Putamen (tissue), 1 donor: ENCODE measurements at places on chromosomes 16 and 17.
A peak's percentile ranks its signal among the peaks of the same experiment; 100 is the strongest.

GRCh38 chr16:73350707-73351452, 303.0 kb upstream of the ZFHX3 start:
- DNase-seq: no peak

GRCh38 chr16:57884655-57885133, 82.4 kb upstream of the KIFC3 start:
- DNase-seq: no peak

- no peak for DNase-seq
Measured at GRCh38 chr17:82948081-82948511, 108.3 kb upstream of the ZNF750 start.

DNA sequence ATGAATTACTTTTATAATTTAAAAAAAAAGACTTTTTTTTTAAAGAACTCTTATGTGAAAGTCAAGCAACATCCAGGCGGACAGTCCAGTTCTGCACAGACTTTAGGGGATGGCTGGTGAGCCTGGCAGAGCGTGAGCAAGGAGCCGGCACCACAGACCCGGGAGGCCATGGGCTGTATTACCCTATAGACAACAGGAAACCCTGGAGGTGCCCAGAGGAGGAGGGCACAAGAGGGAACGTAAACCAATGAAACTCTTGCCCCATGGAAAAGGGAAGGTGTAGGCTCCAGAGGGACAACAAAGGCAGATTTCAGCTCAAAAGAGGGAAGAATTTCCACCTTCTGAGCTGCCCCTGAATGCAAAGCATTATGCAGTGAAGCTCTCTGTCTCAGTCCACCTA, 25.5 kb upstream of the RPH3AL start:
- DNase-seq: no peak

GRCh38 chr16:65384441-65384840, 262.6 kb upstream of the CDH11 start:
- no peak for DNase-seq

DNA sequence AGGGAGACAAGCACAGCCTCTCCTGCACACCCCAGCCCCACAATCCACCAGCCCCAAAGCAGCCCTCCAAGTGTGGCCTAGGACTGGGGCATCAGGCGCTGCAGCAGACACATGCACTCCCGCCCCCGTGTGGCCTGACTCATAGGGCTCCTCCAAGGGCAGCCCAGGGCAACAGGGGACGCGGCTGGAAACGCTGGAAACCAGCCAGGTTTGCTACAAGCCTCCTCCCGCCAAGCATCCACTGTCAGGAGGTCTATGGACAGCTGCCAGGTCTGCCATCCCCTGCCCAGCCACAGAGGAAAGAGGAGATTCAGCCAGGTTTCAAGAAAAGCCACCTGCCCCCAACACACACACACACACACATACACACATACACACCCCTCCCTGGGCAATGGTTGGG, 25.8 kb downstream of the SRCIN1 start:
- peak; percentile 63 for DNase-seq

- DNase-seq: no peak
Measured at GRCh38 chr17:70318051-70318450, 148.7 kb downstream of the KCNJ2 start.

GRCh38 chr17:73998653-73999645, 204.5 kb upstream of the RPL38 start:
- no peak for DNase-seq

DNA sequence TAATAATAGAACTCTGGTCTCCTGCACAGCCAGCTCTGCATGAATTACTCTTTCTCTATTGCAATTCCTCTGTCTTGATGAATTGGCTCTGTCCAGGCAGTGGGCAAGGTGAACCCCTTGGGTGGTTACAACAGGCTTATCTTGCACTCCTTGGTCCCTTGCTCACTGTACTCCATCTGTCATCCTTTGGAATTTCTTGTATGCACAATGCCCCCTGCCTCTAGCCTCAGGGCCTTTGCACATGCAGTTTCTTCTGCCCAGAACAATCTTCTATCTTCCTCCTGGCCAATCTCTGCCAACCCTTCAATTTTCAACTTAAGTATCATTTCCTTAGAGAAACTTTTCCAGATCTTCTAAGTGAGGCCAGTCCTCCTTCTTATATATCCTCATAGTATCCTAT, 114.7 kb upstream of the NLRP1 start:
- DNase-seq: no peak

GRCh38 chr16:89687092-89687940, 827 bp downstream of the CDK10 start:
- DNase-seq: no peak

- no peak for DNase-seq
Measured at GRCh38 chr17:2076087-2076984, 21.4 kb downstream of the HIC1 start.

- DNase-seq: no peak
Measured at GRCh38 chr17:21495281-21495680, 119.1 kb downstream of the KCNJ12 start.

DNA sequence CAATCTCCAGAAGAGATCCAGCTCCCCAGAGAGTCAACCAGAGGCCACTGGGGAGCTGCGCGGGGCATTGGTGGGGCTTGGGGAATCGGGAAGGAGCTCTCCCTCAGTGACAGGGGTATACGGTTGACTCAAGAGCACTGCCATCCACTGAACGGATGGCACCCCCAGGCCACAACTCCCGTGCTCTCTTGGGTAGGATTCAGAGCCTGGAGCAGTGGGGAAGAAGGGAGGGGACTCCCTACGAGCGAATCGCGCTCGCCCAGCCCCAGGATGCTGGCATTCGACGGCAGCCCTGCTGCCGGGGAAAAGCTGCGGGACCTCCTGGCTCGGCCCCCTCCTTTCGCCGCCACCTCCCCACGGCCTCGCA, 473 bp upstream of the TPPP3 start:
- no peak for DNase-seq

GRCh38 chr16:58339452-58339981, 44.7 kb upstream of the PRSS54 start:
- DNase-seq: no peak

GRCh38 chr17:45948881-45949624, 50.0 kb upstream of the STH start:
- DNase-seq: peak; percentile 74

GRCh38 chr16:454397-454940, 29.0 kb downstream of the RAB11FIP3 start:
- no peak for DNase-seq

DNA sequence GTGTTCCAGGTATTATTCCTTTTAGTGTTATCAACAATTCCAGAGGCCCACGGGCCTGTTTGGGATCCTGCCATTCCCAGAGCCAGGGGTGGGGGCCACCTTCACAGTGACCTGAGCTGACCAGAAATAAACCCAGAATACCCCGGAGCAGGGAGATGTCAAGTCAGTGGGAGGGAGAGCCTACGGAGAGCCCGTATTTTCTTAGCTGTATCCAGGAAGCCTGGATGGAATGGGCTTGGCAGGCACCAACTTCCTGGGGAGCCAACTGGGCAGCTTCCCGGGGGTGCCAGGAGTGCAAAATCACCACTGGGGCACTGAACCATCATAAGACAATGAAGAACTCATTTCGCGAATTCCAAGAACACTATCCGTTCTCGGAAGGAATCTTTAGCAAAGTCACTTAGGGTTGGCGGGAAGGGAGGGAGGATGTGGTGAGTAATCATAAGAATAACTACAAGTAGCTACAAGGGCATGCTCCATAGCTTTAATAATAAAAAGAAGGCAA, 13.2 kb upstream of the MRTFB start:
- peak; percentile 30 for DNase-seq

DNA sequence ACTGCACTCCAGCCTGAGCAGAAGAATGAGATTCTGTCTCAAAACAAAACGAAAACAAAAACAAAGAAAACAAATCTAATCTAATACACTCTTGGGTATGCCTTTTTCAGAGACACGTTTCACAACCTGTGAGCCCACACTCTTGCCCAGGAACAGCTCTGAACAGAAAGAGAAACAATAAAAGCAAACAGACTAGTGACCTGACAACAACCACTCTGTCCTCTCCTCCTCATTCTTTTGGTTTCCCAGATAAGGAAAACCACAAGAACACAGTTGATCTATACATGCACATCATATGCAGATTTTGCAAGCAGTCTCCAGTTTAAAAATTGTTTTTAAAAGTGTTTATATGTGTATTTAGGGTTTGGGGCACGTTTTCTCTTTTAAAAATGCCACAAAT, 1.3 kb downstream of the MKS1 start:
- no peak for DNase-seq

- no peak for DNase-seq
Measured at GRCh38 chr16:50400967-50401348, 32.2 kb upstream of the BRD7 start.

- no peak for DNase-seq
Measured at GRCh38 chr17:48733632-48734328, 5.2 kb upstream of the HOXB13 start.

GRCh38 chr16:80287674-80288073, 253.1 kb upstream of the DYNLRB2 start:
- DNase-seq: no peak

DNA sequence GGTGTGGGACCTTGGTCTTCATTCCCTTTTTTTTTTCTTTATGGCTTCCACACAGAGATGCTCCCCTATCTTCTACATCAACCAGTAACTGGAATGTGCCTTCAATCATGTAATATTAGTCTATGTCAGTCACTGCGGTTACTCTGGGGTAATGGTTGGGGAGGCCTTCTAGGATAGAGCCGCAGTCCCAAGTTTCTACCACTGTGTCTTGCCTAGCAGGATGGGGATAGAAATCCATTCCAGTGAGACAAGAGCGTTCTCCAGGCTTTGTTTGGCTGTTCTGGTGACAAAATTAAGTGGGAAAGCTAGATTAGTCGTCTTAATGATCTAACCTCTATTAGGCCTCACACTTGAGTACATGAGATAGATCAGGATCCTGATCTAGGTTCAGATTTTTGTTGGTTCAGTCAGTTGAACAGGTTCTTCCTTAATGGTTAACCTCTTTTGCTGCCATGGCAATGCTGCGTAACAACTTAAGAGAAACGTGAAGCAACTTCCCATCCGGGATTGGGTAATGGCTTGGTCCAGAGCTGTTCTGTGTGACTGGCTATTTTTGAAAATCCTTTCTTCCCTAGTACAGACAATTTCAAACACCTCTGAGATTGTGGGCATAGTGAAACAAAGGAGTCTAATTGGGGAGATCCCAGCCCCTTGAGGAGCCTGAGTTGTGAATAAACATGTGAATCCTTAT, 8.7 kb downstream of the MSL1 start:
- DNase-seq: no peak

DNA sequence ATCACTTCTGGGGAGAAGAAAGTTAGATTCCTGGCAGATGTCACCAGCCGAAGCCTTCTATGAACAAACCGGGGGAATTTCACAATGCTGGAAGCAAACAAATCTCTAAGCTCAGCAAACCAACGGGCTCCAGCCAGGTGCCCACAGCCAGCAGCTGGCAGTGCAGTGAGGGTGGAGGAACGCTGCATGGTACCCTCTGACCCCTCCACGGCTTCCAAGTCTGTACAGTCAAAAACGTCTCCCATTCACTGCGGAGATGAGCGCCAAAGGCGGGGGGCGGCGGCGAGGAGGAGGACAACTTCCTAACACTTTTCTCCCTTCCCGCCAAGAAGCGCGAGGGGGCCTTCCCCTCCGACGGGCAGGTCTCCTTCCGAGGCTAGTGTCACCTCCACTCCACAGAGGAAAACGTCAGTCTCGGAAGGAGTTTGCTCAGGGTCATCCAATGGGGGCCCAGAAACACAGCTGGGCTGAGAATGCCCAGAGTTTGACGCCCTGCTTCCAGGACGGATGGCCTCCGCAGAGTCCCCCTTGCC, 924 bp downstream of the ZNF598 start:
- DNase-seq: no peak

- DNase-seq: no peak
Measured at GRCh38 chr17:8312726-8313600, 2.9 kb downstream of the ARHGEF15 start.

DNA sequence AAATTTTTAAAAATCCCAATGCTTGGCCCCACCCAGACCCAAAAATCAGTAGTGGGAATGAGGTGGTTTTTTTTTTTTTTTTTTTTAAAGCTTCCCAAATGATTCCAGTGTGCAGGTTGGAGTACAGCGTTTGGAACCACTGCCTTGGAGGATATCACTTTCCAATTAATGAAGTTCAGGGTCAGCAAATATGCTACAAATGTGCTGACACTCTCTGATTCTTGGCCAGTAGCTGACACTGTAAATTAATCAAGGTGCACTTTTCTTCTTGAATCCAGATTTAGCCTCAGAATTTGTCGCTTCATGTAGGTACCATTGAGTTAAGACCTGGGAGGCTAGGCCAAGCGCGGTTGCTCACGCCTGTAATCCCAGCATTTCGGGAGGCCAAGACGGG, 230.2 kb downstream of the SNX29 start:
- DNase-seq: no peak

- no peak for DNase-seq
Measured at GRCh38 chr17:82428546-82428945, 10.2 kb upstream of the OGFOD3 start.

DNA sequence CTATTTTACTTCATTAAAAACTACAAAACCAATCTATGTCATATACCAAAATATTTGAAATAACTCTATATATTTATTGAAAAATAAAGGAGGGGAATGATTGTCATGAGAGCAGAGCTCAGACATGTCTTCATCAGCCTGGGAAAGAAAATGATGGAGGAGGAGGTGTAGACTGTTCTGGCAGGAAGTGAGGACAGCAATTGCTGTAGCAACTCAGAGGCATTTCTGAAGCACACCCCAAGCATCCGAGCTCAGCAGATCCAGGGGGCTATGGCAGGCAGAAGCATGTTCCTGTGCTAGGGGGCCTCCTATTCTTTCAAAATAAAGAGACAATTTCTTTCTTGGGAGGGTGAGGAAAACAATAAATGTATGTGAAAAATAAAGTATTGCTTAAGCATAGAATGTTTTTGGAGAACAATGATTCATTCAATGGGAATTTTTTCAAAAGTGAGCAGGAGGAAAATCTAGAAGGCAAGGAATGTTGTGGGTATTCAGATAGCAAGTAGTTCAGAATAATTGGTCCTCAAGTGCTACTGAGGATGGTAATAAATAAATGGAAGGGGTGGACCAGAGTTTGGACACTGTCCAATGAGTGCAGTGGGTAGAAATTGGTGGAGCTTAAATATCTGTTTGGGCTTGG, 383.4 kb downstream of the CDH11 start:
- DNase-seq: no peak

GRCh38 chr16:57008440-57008839, 19.1 kb downstream of the NLRC5 start:
- DNase-seq: no peak

DNA sequence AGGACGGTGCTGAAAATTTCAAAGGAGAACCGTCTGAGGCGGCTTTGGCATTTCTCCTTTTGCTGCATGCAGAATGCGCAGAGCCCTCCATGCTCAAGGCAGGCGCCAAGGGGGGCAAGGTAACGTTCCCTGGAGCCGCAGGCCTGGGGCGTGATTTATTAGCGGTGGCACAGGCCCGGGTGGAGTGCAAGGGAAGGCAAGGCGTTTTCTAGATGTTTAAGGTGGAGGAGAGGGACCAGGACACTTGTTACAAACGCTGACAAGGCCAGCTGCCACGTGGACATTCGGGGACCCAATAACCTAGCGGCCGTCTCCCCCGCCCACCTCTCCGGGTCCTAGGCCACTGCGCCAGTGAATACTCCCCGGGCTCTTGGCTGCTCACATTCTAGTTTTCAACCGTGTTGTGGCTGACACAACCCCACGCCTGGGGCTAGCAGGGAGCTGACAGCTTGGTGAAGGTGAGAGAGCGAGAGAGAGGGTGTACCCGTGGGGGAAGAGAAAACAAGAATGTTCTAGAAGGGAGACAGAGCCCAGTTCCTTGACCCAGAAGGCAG, 250.1 kb downstream of the C16orf95 start:
- DNase-seq: no peak
